RWPE1 (cell line): ENCODE measurements at places on chromosomes 11 and 22.
A peak's percentile ranks its signal among the peaks of the same experiment; 100 is the strongest.

- no peak for DNase-seq
Measured at GRCh38 chr11:95503047-95503446, 272.0 kb upstream of the SESN3 start.

- no peak for DNase-seq
Measured at GRCh38 chr11:45159781-45160365, 13.4 kb downstream of the PRDM11 start.

DNA sequence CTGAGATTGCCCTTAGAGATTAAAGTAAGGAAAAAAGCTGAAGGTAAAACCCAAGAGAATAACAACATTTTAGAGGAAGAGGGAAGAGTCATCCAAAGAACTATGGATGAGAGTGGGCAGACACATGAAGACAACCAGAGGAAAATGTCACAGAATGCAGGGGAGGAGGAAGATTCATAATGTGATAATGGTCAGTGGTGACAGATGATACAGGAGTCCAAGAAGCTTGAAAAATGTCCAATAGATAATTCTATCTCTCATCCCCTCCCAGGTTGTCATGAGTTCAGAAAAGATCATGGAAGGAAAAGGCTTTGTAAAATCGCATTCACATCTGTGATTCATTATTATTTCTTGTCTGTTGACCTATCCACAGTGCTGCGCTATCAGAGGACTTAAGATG, 282.3 kb upstream of the CCDC90B start:
- DNase-seq, result no peak

DNA sequence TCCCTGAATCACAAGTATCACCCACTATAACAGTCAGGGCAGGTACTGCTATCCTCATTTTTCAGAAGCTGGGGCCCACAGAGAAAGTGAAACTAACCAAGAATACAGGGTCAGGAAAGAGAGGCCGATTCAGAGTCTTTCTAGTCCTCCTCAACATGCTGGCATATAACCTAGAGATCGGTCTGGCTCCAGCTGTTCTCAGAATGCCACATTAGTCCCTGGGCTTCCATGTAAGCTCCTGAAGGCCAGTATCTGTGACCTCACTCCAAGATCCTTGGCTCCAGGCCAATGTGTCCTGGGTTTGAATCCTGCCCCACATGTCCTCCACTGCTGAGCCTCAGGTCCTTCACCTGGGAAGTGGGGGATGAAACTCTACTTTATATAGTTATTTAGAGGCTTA, 50.4 kb downstream of the TENM4 start:
- no peak for DNase-seq

GRCh38 chr11:116611998-116612620, 160.7 kb downstream of the BUD13 start:
- DNase-seq, result no peak

DNA sequence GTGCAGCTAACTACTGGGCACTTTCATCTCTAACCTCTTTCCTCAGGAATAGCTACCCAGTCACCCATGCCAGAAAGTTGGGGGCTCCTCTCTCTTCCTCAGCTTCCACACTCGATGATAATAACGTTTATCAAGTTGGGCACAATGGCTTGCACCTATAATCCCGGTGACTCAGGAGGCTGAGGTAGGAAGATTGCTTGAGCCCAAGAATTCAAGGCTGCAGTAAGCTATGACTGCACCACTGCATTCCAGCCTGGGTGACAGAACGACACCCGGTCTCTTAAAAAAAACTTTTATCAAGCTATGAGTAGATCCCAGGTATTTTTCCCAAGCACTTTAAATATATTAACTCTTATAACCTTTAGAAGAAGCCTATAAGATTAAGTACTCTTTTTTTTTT, 2.0 kb downstream of the SF3A1 start:
- DNase-seq, result no peak

- DNase-seq, result no peak
Measured at GRCh38 chr22:46672731-46673130, 52.5 kb downstream of the GRAMD4 start.

DNA sequence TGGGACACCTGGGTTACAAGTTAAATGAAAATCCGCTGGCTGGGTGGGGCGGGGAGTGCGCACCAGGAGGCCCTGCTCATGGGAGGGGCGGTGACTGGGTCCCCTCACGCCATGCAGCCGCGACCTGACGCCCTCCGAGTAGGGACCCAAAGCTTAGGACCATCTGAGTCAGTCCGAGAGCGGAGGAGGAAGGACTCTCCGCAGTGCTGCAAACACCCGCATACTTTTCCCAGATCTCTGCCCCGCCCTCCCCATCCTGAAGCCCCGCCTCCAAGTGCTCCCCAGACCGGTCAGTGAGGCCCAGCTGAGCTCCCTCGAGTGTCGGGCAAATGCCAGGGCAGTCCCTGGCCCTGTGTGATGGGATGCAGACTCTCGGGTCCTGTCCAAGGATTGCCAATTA, 6.6 kb upstream of the FLI1 start:
- DNase-seq, result no peak

GRCh38 chr11:14300661-14301304, 58.2 kb downstream of the RRAS2 start:
- DNase-seq, result peak; percentile 72

- DNase-seq, result no peak
Measured at GRCh38 chr22:39925909-39926679, 25.2 kb downstream of the GRAP2 start.
